ENCODE measurements at places on chromosomes 16 and 17.

GRCh38 chr17:72498364-72499210 is 377.8 kb downstream of the SOX9 start:
- no peak for DNase-seq

DNA sequence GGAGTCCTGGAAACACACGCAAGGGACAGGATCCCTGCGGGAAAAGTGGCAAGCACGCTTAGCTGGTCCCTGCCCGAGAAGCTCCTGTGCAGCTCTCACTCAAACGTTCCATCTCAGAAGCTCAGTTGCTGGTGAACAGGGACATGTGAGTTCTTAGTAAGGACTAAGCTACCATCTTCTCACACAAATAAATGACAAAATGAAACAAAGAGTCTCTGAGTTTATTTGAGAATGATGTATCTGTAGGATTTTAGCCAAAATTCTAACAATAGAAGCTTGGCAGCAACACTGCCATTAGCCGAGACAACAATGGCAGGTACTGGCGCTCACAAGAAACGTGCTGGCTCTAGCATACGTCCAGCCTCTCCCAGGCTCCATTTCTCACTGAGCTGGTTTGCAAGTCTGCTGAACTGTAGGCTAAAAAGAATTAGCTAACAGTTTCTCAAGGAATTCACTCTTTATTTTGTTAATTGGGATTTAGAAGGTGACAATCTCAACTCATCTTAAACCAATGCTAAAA is 90.2 kb downstream of the VPS53 start:
- no peak for DNase-seq

GRCh38 chr17:57260325-57261083 is 4.2 kb downstream of the MSI2 start:
- no peak for DNase-seq

- no peak for DNase-seq
Measured at GRCh38 chr16:2432286-2432685, 3.0 kb downstream of the CCNF start.

- no peak for DNase-seq
Measured at GRCh38 chr16:77744141-77744540, 21.8 kb downstream of the NUDT7 start.

DNA sequence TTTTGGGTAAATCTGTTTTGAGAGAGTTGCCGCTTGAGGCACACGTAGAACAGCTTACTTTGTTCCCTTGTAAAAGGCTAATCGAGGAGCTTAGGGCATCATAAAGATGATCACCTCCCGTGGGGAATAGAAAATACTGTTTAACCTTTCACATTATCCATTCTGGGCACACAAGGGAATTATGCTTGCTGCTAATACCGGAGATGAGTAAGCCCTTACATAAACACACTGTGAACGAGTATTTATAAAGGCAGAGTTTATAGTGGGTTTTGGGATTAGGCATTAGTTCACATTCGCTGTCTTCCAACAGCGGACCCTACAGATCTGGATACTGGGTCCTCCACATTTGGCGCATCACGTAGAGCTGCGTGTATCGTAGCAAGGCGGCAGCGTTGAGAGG is 51.2 kb upstream of the CNTNAP4 start:
- DNase-seq, result no peak

DNA sequence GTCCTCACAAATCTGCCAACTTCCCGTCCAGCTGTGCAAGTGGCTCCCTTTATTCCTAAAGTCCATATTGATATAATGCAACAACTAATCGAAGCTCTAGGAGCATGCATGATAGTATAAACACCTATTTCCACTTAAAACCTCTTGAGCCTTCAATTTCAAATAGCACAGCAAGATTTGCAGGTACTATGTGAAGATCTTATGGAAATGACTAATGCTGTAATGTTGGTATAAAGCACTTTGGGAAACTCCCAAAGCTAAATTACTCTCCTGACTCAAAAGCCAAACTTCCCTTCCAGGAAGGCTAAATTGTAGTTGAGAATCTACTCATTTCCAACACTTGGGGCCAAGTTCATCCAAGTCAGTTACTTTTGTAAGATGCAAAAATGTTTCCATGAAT is 287.6 kb upstream of the CDH11 start:
- DNase-seq, result no peak

GRCh38 chr16:47250983-47251382 is 107.2 kb upstream of the NETO2 start:
- no peak for DNase-seq

GRCh38 chr17:42657824-42658588 is 1.1 kb upstream of the TUBG2 start:
- DNase-seq, result no peak

GRCh38 chr16:20393801-20394577 is 10.5 kb downstream of the PDILT start:
- DNase-seq, result no peak

DNA sequence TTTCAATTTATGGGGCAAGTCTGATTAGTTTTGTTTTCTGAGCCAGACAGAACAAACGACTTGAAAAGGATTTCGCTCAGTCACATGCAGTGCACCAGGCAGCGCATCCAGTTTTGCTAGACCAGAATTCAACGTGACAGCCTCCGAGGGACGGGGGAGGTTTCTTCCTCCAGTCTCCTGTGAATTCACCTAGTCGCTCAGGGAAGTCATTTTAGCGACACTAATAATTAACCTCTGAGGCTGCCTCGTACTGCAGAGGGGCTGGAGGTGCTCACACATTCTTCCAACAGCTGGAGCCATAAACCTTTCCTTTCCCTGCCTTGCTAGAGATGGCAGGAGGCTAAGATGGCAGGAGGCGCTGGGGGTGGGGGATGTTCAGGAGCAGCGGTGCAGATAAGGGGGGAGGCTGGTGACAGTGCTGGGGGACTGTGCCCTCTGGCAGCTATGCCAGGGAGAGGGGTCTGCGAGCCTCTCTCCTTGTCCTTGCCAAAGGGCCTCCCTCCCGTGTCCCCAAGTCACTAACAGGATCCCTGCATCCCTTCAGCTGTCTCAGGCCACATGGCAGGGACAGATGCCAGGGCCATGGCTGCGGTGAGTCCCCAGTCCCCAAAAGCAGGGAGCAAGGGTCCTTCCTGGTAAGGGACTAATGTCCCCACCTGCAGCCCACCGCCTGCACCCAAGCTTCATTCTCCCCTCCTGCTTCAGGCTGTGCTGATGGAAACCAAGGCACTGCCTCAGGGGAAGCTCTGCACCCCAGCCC is 24.0 kb downstream of the MXRA7 start:
- no peak for DNase-seq

DNA sequence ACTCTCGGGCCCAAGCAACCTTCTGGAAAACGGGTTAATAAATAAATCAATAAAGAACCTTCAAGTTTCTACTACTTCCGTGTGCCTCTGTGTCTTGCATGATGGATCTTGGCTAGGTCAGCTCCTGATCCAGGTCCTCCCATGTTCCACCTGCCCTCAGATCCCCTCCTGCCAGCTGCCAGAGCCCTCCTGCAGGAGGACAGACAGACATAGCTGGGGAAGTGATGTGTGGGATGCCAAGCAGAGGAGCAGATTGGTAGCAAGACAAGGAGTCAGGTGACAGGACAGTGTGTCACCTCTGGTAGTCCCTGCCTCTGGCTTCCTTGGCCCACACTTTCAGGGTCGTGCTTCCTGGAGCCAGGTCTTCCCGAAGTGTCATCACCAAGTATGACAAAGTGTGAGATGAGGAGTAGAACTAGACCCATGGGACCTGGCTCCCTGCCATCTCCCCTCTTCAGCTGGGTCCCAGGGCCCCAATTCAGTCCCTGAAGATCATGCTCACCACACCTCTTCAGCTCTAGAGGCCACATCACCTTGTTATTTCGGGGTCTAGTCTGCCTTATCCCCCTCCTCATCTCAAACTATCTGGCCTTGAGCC is 1.0 kb upstream of the EPN3 start:
- DNase-seq, result no peak

DNA sequence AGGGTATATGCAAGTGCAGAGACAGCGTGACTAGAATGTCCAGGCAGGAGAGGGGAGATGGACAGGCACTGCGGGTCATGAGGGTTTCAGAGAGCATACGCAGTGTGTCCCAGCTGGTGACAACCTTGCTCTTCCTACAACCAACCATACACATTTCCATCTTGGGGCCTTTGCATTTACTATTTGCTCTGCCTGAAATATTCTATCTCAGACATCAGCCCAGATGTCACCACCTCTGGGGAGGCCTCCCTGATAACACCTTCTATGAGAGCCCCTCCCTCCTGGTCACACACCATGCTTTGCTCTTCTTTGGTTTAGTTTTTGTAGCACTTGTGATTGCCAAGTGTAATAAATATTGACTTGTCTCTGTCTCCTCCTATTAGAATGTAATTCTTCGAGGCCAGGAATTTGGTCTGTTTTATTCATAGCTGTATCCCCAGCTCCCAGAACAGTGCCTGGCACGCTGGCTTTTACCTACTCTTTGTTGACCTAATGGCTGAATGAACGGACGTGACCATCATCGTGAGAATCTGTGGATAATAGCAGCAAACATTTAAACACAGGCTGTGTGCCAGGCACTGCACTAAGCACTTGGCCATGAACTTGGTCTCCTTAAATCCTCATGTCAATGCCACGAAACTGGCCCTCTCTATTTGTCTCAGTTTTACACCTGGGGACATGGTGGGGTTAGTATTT is 51.9 kb downstream of the PLCG2 start:
- DNase-seq, result no peak

GRCh38 chr16:76614269-76614668 is 337.1 kb downstream of the CNTNAP4 start:
- no peak for DNase-seq

GRCh38 chr17:55394357-55395021 is 27.1 kb downstream of the MMD start:
- DNase-seq, result no peak

GRCh38 chr17:83125515-83126274 is 46.3 kb downstream of the METRNL start:
- no peak for DNase-seq

DNA sequence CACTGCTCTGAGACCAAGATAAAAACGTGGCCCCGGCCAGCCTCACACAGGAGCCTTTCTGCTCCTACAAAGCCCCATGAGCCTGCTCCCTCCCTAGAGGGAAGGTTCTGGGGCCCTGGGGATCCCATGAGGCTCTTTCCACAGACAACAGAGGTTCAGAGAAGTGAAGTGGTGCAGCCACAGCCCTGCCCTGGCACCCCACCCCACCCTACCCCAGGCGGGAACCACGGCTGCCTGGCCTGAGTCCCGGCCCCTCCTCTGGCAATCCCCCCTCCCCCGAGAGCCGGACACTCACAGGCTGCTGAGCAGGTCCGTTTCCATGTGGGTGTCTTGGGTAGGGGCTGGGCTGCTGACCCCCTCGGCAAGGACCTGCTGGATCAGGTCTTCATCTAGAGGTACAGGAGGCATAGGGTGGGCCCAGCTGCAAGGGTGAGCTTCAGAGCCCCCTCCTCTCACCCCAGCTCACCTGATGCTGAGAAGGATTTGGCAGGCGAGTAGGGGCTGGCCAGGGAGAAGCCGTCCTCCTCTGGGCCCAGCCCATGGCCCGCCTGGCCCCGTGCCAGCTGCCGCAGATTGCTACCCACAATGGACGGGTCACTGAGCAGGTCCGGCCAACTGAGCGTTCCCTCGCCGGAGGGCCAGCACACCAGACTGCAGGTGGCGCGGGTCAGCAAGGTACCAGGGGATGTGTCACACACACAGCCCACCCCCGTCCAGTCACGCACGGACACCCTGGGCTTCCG is 38.7 kb downstream of the PKD1 start:
- DNase-seq, result no peak

GRCh38 chr17:56934280-56934679 is 20.4 kb upstream of the TRIM25 start:
- no peak for DNase-seq

DNA sequence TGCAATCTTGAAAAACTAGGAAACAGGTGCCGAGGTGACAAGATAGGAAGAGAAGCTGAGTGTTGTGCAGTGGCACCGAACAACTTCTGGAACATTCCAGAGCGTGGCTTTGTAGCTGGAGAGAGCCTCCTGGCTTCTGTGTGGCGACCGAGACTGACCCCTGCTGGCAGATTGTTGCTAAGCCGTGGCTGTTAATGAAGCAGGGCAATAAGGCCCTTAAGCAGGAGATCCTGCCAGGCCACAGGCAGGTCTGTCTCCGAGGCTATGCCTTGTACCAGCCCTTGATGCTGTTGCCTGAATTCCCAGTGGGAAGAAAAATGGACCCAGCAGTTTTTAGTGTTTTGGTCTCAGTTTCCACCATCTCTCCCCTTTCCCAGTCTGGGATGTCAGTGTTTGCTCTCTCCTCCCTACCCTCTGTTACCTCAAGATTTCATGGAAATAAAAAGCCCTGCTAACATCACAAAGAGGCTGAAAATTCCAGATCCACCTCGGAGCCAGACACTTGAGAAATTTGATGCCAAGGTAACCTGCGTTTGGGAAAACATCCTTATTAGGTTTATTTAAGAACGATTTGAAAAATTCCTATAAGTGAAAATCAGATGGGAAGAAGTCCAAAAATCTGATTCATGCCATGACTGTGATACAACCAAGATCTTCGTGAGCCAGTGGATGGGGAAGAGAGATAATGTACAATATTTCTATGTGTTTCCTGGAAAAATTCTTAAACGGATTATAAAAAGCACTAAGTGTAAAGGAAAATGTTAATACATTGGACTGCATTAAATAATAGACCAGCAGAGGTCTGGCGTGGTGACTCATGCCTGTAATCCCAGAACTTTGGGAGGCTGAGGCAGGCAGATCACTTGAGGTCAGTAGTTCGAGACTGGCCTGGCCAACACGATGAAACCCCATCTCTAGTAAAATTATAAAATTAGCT is 265.1 kb downstream of the PRKCA start:
- peak; percentile 59 for DNase-seq

- no peak for DNase-seq
Measured at GRCh38 chr16:55406651-55407050, 72.3 kb upstream of the MMP2 start.

GRCh38 chr17:1535737-1536136 is 19.3 kb upstream of the INPP5K start:
- no peak for DNase-seq

- DNase-seq, result no peak
Measured at GRCh38 chr16:50523710-50524109, 24.5 kb upstream of the NKD1 start.

DNA sequence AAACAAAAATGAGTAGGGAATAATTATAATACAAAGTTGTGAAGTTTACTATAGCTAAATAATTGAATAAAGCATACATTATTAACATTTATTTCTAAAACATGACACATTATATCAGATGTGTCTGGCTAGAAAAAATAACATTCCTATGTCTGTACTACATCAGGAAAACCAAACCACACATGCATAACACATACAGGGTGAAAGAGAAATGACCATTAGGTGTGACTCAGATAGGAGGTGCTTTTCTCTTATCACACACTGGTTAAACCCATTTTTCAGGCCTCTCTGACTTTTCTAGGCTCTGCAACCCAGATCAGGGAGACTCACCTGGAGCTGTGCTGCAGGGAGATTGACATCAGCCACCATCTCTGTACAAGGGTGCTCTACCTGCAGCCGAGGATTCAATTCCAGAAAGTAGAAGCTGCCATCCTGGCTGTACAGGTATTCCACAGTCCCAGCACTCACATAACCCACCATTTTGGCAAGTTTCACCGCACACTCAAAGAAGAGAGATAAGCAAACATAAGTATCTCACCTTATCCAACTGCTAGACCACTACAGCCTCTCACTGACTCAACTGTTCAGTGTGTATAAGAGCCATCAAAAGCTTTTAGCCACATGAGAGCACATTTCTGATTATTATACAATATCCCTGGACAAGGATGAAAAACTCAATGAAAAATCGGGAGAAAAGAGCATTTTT is 116.6 kb upstream of the C17orf78 start:
- DNase-seq, result no peak

GRCh38 chr16:86395477-86395876 is 114.8 kb upstream of the FOXF1 start:
- no peak for DNase-seq

- no peak for DNase-seq
Measured at GRCh38 chr16:11799509-11800381, 2.7 kb upstream of the ZC3H7A start.

GRCh38 chr17:57412520-57413096 is 156.3 kb downstream of the MSI2 start:
- no peak for DNase-seq

Measured in GM13977 (cell line).